GM12891 (cell line): ENCODE measurements at places on chromosomes 4 and X.

- DNase-seq: no peak
These were observed 15.5 kb upstream of the CYLC1 start for GRCh38 chrX:83845397-83845796.

DNA sequence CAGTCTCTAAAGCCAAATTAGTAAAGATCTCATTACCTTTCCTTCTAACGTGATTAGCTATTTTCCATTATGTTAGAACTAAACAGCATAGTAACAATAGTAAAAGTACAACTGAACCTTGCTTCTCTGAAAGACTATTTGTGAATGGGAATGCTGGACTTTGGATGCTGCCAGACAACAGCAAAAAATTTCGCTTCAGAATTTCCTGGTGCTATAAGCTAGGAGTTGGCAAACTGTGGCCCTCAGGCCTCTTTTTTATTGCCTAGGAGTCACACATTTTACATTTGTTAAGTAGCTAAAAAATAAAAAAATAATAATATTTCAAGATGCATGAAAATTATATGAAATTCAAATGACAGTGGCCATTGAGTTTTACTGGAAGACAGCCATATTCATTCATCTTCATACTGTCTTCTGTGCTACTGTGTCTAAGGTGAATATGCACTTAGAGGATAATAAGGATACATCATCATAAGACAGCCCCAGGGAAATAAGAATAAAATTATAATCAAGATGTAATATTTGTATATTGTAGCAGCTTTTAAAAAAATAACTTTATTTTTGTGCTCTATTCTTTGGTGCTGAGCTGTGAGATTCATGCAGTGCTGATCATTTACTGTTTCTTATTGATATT is 34.6 kb downstream of the RASGEF1B start:
- DNase-seq: no peak

DNA sequence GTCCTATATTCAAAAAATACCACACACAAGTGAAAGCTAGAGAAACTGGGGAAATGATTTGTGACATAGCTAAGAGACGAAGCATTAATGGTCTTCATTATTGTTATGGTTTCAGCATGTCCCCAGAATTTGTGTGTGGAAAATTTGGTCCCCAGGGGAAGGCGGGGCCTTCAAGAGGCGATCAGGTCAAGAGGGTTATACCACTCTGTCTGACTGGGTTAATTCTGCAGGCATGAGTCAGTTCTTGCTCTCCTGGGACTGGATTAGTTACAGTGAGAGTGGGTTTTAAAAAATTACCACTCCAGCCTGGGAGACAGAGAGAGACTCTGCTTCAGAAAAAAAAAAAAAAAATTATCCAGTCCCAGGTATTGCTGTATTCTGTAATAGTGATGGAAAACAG is 2.1 kb upstream of the MTNR1A start:
- no peak for DNase-seq

- DNase-seq: no peak
These were observed 94.5 kb upstream of the EOLA2 start for GRCh38 chrX:150032742-150033141.
